NCI-H1105 (cell line): ENCODE measurements at places on chromosomes 16 and 17.

DNA sequence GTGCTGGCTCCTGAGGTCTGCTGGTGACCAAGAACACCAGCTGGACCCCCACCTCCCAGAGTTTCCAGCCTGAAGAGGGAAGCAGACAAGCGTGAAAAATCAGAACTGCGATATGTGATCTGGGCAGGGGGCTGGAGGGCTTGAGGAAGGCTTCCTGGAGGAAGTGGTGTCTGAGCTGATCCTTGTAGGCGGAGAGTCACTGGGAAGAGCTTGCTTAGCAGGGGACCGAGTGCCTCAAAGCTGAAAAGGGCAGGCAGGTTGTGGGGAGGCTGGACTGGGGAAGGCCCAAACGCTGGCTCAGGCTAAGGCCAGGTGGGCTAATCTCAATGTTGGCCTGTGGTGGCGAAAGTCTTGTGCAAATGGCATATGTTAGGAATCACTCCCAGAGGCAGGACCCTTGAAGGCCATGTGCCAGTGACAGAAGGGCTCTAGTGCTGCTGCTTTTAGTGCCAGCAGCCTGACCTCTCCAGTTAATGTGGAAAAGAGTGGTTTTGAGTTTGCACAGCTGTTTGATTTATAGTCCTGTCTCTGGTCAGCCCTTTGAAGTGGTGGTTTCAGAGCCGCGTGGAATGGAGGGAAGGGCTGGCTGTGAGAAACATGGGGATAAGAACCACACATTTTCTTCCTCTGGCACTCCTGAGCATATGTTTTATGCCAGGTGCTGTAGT lies 85.3 kb upstream of the LGALS9 start:
- DNase-seq = no peak

- no peak for DNase-seq
Observed at GRCh38 chr17:51730303-51731050, 428.0 kb downstream of the CA10 start.

DNA sequence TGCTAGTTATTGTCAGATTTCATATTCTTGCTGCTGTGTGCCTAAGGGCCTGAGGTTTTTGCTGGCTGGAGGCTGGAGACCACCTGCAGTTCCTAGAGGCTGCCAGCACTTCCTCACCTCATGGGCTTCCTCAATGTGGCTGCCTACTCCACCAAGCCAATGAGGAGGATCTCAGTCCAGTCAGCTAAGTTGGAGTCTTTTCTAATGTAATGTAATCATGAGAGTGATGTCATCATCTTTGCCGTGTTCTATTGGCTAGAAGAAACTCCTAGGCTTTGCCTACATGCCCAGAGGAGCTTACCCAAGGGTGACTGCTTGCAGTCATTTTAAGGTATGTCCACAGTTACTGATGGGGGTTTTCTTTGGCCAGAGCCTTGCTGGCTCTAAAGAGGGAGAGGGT lies 53.0 kb downstream of the SOCS3 start:
- no peak for DNase-seq

GRCh38 chr17:9874722-9875121 lies 30.3 kb downstream of the RCVRN start:
- no peak for DNase-seq

- no peak for DNase-seq
Observed at GRCh38 chr17:15351478-15351840, 10.1 kb upstream of the TEKT3 start.

- DNase-seq = no peak
Observed at GRCh38 chr16:22989598-22989997, 159.7 kb downstream of the USP31 start.

- DNase-seq = no peak
Observed at GRCh38 chr17:81263371-81264181, 24.5 kb downstream of the NDUFAF8 start.

DNA sequence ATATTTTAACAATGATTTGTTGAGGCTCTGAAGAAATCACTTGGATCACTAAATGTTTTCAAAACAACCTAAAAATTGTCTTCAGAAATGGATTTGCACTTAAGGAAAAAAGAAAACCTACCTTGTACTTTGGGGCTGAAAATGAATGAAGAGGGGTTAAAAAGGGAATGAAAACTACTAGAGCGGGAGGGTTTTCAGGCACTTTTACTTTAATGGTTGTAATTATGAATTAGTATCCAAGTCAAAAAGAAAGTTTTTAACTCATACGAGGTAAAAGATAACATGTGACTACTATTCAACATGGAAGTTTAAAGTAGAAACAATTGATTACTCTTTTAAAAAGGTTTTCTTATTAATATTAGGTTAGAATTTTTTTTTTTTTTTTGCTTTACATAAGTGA lies 5.1 kb downstream of the IGF2BP1 start:
- no peak for DNase-seq

- no peak for DNase-seq
Observed at GRCh38 chr16:17832738-17833137, 362.0 kb upstream of the XYLT1 start.

DNA sequence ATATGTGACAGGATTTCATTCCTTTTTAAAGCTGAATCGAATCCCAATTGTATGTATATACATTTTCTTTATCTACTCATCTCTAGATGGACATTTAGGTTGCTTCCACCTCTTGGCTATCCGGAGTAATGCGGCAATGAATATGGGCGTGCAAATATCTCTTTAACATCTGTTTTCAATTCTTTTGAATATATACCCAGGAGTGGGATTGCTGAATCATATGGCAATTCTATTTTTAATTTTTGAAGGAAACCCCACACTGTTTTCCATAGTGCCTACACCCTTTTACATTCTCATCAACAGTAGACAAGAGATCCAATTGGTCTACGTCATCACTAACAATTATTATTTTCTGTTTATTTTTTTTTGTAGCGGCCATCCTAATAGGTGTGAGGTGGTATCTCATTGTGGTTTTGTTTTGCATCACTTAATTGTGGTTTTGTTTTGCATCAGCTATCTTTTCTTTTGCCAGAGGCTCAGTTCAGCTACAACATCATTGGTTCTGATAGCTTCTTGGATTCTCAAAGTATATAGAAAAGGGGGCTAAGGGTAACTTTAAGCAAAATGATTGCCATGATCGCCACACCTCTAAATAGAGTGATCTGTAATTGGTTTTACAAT lies 25.6 kb upstream of the MAP2K6 start:
- no peak for DNase-seq

GRCh38 chr16:84891149-84891795 lies 71.5 kb downstream of the CRISPLD2 start:
- no peak for DNase-seq
